Natural killer cell (primary cell): ENCODE measurements at places on chromosomes 1 and 21. TPM values are rescaled to one million over a fixed set of nuclear protein-coding genes. Genes with fewer than 3 reads are reported as not detected.

OR6N1 gene
- total RNA-seq: not detected

TDRD10 gene
- total RNA-seq: 0.38 TPM

DNASE2B gene
- total RNA-seq: not detected

DMRTA2 gene
- not detected for total RNA-seq

GBP6 gene
- total RNA-seq: 0.23 TPM

OR6F1 gene
- not detected for total RNA-seq

LENEP gene
- total RNA-seq: not detected

VASH2 gene
- not detected for total RNA-seq

CD52 gene
- 454 TPM for total RNA-seq

AMY1B gene
- not detected for total RNA-seq

PKP1 gene
- total RNA-seq: not detected

IFI44 gene
- total RNA-seq: 35.5 TPM

KIF26B gene
- 0.18 TPM for total RNA-seq

HES5 gene
- not detected for total RNA-seq

FOXO6 gene
- 3.3 TPM for total RNA-seq

AMY1A gene
- total RNA-seq: not detected
